ENCODE measurements at places on chromosomes 13 and 19.

GRCh38 chr19:43367822-43368221 lies 14.3 kb downstream of the CD177 start:
- DNase-seq: no peak

GRCh38 chr19:17855280-17856152 lies 4.2 kb upstream of the RPL18A start:
- DNase-seq: peak; percentile 90

DNA sequence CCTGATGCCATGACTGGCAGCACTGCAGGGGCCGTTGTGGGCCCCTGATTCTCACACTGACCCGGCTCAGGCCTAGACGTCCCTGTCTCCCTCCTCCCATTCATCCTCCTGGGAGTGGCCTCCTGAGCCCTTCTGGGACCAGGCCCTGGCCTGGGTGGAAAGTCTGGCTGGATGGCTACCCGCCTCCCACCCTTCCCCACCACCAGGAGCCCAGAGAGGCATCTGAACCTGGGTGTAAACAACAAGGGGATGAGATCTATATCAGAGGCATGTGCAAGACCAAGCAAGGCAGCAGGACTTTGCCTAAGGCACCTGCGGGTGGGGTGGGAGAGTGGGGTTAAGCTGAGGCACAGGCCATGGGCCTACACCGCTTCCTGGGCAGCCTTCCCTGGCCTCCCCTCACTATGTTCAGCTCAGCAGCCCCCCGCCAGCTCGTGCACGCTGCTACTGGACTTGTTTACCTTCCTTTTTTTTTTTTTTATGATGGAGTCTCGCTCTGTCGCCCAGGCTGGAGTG lies 22.0 kb upstream of the ASPDH start:
- no peak for DNase-seq

- DNase-seq: no peak
These were observed 5.4 kb upstream of the VSIG10L start for GRCh38 chr19:51347209-51347928.

GRCh38 chr13:98301721-98302120 lies 124.7 kb upstream of the RNF113B start:
- DNase-seq: no peak

GRCh38 chr13:39397226-39397895 lies 205.6 kb downstream of the LHFPL6 start:
- no peak for DNase-seq
